ENCODE measurements at places on chromosomes 6 and 20.

GRCh38 chr6:154319231-154319858 is 37.3 kb downstream of the IPCEF1 start:
- H3K36me3 ChIP-seq = no peaks in the 10 kb centered on the region
- peak overlapping the region; percentile 72 for H3K27ac ChIP-seq
- no peak overlapping the region for H3K4me3 ChIP-seq
- no peaks in the 10 kb centered on the region for H3K27me3 ChIP-seq
- H3K4me1 ChIP-seq = no peaks in the 10 kb centered on the region

DNA sequence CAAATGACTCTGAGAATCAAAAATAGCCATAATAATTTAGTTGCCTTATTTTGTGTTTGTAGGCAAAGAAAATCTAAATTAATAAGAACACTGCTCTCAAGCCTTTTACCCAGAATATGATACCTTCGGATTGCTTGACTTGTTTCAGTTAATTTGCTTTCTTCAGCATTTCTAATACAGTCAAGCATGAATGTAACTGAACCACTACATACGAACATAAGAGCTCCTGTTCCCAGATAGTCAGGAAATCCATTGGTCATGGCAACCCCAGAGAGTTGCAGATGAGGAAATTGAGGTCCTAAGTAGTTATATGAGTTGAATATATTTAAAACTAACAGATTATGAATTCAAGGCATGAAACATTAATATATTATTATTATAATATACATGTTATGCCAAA is 2.9 kb downstream of the FRK start:
- H3K36me3 ChIP-seq = no peaks in the 10 kb centered on the region
- H3K27me3 ChIP-seq = no peaks in the 10 kb centered on the region
- H3K4me1 ChIP-seq = no peaks in the 10 kb centered on the region
- no peak overlapping the region for H3K4me3 ChIP-seq
- H3K27ac ChIP-seq = no peak overlapping the region

DNA sequence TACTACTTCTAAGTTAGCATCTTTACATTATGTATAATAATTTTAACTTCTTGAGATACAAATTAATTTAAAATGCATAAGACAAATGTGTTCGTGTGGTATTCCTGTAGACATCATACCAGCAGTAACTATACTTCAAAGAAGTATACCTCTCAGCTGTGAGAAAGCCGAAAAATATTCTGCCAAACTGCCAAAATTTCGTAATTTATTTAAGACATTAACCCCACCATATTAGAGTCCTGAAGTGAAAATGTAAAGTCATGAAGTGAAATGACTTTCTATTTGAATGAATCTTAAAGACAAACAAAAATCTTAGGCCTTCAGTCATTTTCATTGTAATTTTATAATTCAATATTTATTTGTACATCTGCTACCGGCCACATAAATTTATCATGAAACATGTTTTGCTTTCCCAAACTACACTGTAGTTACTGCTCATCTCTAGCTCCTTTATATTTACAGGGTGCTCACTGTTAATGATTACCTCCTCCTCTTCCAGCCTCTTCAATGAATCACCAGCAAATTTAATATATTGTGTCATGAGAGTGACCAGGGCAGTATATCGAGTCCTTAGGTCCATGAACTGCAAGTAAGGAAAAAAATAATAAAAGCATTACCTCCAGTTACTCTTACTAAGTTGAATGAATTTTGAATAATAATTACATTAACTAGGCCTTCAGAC is 18.5 kb downstream of the DST start:
- H3K36me3 ChIP-seq = no peaks in the 10 kb centered on the region
- no peak for DNase-seq
- no peaks in the 10 kb centered on the region for H3K4me1 ChIP-seq

DNA sequence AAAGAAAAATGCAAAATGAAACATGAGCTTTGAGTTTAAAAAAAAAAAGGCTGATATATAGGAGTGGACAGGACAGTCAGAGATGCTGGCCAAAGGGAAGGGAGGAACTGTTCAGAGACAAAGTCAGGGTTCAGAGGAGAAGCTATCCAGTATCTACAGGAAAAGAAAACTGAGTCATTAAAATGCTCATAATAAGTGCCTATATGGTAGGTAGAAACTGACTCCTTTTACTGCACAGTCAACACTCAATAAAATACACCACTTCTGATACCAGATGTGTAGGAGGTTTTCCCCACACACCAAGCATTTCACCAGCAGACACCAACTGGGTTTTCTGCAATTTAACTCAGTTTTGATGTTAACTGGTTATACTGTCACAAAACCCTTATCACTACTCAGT is 32.9 kb downstream of the FRK start:
- H3K36me3 ChIP-seq = no peaks in the 10 kb centered on the region
- no peaks in the 10 kb centered on the region for H3K4me1 ChIP-seq
- no peak overlapping the region for H3K27ac ChIP-seq

DNA sequence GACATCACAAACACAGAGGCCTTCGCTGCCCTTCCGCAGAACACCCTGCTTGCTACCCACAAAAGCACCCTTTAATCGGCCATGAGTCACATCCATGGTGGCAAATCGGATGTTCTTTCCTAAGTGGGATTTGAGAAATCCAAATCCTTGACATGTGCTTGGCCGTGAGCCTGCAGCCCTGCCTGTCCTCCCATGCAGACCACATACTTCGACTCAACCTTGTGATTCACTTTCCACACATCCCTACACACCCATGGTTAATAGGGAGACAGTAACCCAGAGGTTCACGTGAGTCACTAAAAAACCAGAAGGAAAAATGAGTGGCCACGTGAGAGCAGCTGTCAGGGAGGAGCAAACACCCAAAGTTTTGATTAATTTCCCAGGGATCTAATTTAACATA is 19.4 kb downstream of the RAMACL start:
- no peaks in the 10 kb centered on the region for H3K27me3 ChIP-seq
- no peak overlapping the region for H3K27ac ChIP-seq
- DNase-seq = no peak
- H3K36me3 ChIP-seq = no peaks in the 10 kb centered on the region
- H3K4me1 ChIP-seq = peaks cover under 1% of the 10 kb centered on the region

GRCh38 chr6:51350308-51350904 is 531.7 kb downstream of the TFAP2B start:
- no peaks in the 10 kb centered on the region for H3K4me1 ChIP-seq
- no peak overlapping the region for H3K27ac ChIP-seq
- H3K27me3 ChIP-seq = no peaks in the 10 kb centered on the region
- no peak for DNase-seq
- H3K4me3 ChIP-seq = no peak overlapping the region

DNA sequence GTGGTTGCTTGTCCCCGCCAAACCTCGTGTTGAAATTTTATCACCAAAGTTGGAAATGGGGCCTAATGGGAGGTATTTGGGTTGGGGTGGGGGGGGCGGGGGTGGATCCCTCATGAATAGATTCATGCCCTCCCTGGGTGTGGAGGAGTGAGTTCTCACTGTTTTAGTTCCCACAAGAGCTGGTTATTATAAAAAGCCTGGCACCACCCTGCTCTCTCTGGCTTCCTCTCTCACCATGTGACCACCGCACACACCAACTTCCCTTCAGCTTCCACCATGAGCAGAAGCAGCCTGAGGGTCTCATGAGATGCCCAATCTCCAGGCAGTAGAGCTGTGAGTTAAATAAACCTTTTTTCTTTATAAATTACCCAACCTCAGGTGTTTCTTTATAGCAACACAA is 111.3 kb downstream of the PRDM1 start:
- DNase-seq = no peak
- H3K36me3 ChIP-seq = peaks cover 29% of the 10 kb centered on the region
- H3K4me3 ChIP-seq = no peak overlapping the region
- no peaks in the 10 kb centered on the region for H3K27me3 ChIP-seq
- H3K27ac ChIP-seq = no peak overlapping the region
